Lower lobe of right lung (tissue), 2 donors: ENCODE measurements at places on chromosomes 1 and 21.

- DNase-seq = no peak
These were observed 515.6 kb downstream of the LMO4 start for GRCh38 chr1:87844251-87844650.

GRCh38 chr1:101178688-101179491, 57.9 kb upstream of the S1PR1 start:
- DNase-seq = no peak

- no peak for DNase-seq
These were observed 115.8 kb upstream of the ZRANB2 start for GRCh38 chr1:71196685-71197084.

DNA sequence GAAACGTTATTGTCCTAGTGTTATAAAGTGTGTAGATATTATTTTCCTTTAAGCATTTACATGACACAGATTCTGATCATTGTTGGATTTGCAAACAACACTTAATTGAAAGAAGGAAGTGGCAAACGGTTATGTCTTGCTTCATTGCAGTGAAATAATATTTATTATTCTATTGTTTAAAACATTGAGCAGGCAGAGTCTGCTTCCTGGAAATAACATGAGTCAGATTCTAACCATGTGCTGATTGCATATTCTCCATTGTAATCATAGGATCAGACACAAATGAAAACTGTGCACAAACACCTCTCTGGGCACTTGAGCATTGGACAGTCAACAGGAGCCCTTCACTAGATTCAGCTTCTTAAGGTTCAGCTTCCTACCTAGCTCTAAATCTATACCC, 46.8 kb upstream of the USP25 start:
- no peak for DNase-seq

GRCh38 chr21:35005560-35006224, 43.4 kb downstream of the RUNX1 start:
- DNase-seq = no peak

- DNase-seq = no peak
These were observed 403 bp upstream of the EPHX4 start for GRCh38 chr1:92029241-92029922.
